ENCODE measurements at places on chromosomes 5 and 9.
A peak's percentile ranks its signal among the peaks of the same experiment; 100 is the strongest.

GRCh38 chr9:133144904-133145851 lies 18.5 kb downstream of the GBGT1 start:
- no peak for DNase-seq

GRCh38 chr9:125650271-125650737 lies 56.7 kb downstream of the MAPKAP1 start:
- no peak for DNase-seq

DNA sequence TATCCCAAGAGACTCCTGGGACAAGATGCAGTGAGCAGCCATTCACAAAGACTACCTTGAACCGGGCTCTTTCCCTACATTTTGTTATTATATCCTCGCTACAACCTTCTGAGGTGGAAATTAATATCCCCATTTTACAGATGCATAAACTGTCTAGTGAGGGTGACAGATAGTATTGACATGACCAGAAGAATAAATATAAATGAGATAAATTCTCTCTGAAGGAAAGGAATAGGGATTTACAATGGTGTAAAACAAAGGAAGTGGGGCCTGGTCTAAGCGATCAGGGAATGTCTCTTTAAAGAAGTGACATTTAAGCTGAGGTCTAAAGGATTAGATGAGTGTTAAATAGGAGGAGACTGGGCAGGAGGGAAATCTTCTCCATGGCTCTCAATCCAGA lies 43.5 kb upstream of the KCNMB1 start:
- no peak for DNase-seq

- DNase-seq, result peak; percentile 39
Measured at GRCh38 chr9:112061152-112061740, 113.9 kb downstream of the SUSD1 start.

DNA sequence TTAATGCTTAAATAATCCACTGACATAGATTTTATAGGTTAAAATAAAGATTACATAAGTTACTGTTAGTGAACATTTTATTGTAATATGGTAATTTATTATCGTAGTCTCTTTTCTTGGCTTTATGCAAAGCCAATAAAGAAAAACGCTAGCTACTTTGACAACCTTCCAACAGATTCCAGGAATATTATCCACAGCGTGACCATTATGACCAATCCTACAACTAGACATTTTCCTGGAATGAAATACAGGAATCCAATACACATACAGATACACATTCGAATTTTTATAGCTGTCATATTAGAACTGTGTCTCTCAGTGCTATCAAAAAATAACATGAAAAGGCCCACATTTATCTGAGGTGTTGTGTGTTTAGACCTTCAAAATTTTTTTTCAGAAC lies 13.1 kb downstream of the RPS23 start:
- DNase-seq, result no peak

- no peak for DNase-seq
Measured at GRCh38 chr5:131810510-131811249, 13.9 kb upstream of the FNIP1 start.

Data from stimulated activated CD8-positive, alpha-beta memory T cell treated with anti-CD3 and anti-CD28 coated beads, Interleukin-7, amount 100 ng/mL, for 48 hours (primary cell).